GM04504 (cell line): ENCODE measurements at places on chromosomes 4 and X.

DNA sequence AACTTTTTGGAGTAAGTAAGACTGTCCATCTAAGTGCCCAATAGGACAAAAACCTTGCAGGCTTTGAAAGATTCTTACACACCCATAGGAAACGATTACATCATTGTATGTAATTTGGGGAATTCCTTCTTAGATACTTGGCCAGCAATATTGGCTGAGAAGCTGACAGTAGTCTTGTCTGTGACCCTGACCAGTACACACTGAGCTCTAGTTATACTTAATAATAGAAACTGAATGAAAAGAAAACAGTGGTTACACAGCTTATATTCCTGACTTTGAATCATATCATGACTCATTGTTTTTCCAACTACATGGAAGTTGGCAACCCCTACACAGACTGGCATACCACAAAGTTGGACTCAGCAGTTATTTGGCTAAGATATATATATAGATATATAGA is 7.1 kb upstream of the TLR2 start:
- no peak for DNase-seq

DNA sequence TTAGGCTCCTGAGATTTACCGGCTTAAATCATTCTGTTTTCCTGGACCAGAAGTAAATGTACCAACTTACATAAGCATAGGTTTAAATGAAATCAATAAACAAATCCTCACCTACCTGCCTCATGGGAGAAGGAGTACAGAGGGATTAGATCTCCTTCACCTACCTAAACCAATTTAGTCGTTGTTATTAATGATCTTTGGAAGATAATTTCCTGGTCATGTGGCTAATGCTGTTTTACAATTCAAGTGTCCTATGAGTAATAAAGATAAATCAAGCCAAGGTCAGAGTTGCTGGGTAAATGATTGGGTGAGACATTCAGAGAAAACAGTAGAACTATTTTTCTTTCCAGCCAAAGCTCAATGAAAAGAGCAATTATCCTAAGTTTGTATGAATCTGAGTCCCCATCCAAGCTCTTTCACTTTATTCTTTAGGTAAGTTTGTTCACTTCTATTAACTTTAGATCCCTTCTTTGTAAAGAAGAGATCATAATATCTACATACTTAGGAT is 423.0 kb upstream of the FAM241A start:
- DNase-seq, result no peak

GRCh38 chrX:101427954-101428353 is 19.9 kb downstream of the HNRNPH2 start:
- no peak for DNase-seq

- DNase-seq, result no peak
Observed at GRCh38 chrX:20974326-20974725, 399.9 kb upstream of the CNKSR2 start.

DNA sequence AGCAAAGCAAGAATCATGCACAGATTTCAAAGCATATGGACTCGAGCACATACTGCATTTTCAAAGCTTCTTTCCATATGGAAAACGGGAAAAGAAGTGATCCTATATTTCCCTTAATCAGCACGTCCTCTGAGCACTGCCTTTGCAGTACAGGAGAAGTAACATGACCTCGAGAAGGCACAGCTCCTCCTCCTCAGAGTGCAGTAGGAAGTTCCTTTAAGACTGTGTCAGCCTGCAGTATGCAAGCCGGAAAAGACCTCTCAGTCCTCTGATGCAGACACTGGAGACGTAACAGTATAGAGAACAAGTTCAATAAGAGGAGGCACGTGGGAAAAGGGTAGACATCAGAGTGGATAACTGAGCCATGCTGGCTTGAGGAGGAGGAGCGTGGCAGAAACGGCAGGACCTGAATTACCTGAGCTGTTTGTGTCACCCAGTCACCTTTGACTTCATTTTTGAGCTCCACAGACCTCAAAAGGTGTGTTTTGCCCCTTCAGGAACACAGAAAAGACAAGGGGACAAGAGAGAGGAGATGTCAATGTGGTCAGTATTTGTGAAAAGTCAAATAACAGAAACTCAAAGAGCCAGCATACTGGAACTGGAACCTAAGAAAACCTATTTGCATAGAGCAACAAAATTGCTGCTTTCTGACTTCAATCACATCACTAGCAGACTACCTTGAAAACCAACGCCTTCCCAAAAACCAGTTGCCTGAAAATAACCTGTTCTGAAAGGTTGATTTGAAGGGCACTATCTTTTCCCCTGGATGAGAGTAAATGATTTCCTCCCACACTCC is 20.8 kb downstream of the IRF2 start:
- no peak for DNase-seq

GRCh38 chrX:100717363-100717762 is 14.6 kb downstream of the SYTL4 start:
- no peak for DNase-seq

GRCh38 chrX:150486011-150486410 is 82.4 kb upstream of the MTM1 start:
- no peak for DNase-seq

DNA sequence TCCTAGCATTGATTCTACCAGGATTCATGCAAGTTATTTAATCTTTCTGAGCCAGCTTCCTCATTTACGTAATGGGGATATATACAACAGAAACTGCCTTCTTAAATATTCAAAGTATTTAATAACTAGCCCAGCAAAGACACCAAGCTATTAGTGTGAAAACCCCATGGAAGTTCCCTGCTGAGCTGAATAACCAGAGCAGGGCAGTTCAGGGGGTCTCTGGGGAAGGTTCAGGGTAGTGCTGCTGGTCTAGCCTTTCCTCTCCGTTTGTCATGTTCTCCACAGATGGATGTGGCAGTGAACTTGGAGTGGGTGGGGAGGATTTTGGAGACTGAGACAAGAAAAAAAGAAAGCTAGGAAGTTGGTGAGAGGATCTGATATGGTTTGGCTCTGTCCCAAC is 240.8 kb upstream of the TAPT1 start:
- DNase-seq, result no peak

GRCh38 chrX:40085714-40086113 is 12.0 kb downstream of the BCOR start:
- no peak for DNase-seq

DNA sequence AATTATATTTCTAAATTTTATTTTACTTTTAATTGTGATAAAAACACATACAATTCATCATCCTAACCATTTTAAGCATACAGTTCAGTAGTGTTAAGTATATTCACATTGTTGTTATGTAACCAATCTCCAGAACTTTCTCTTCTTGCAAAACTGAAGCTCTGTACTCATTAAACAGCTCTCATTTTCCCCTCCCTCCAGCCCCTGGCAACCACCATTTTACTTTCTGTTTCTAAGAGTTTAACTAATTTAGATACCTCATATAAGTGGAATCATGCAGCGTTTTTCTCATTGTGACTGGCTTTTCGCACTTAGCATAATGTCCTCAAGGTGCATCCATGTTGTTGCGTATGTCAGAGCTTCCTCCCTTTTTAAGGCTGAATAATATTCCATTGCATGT is 46.7 kb upstream of the NDP start:
- no peak for DNase-seq

GRCh38 chrX:41512394-41512793 is 65.3 kb downstream of the NYX start:
- DNase-seq, result no peak

DNA sequence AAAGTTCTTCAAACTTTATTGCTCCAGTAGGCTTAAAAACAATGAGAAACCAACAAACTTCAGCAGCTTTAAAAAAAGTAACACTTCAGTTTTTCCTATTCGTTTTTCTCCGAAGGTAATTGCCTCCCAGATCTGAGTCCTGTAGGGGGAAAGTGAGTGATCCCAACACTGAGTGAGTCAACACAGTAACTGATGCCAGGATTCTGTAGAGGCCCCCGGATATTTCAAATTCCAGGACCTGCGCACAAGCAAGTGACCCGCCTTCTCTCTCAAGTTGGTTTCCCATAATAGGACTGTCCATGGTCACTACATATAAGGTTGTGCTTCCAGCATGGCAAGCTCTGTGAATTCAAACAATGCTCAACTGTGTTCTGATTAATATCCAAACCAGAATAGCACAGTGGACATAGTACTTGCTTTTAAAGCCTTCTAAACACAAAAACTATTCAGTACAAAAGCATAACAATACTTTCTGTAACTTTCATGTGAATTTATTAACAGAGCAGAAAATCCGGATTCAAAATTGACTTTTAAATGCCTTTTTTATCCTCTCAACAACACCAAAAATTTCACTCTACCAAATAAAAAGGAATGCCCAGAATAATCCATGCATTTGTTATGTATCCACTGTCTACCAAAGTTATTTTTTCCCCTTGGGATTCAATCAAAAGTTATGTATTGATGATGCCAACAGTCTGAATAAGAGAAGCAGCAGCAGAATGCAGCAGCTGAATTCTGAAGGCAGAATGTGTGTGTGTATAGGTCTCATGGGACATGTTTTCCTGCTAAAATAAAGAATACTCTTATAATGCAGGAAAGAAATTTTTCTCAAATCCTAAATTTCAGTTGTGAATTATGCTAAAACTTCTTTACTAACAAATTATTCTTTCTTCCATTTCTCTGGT is at the start of gene DMD:
Gene DMD, minus strand, starts transcription at position 194 of the 905 bp plus-strand sequence. CDS start 237 bp downstream, outside the sequence.
- no peak for DNase-seq

GRCh38 chr4:83552924-83553323 is 17.0 kb downstream of the GPAT3 start:
- peak; percentile 72 for DNase-seq

GRCh38 chrX:40406330-40406859 is 174.4 kb upstream of the ATP6AP2 start:
- no peak for DNase-seq

- no peak for DNase-seq
Observed at GRCh38 chrX:121336831-121337421, 289.5 kb downstream of the GLUD2 start.

DNA sequence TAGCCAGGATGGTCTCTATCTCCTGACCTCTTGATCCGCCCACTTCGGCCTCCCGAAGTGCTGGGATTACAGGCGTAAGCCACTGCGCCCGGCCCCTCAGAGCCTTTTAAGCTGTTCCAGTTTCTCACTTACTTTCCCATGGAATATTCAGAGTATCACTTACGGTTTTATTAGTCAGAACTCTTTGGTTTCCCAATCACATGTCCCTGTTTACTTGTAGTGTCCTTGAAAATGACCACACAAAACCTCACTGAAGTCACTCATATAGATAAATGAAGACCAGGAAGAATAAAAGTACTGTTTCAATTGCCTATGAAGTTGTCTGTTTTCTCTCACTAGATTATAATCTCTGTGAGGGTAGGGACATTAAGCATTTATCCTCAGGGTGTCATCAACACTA is 217.2 kb upstream of the HCCS start:
- no peak for DNase-seq

GRCh38 chr4:185276036-185276435 is 66.6 kb downstream of the SNX25 start:
- no peak for DNase-seq

- no peak for DNase-seq
Observed at GRCh38 chr4:3225936-3226335, 23.0 kb upstream of the MSANTD1 start.

- DNase-seq, result no peak
Observed at GRCh38 chr4:86014599-86014998, 345.3 kb downstream of the MAPK10 start.

DNA sequence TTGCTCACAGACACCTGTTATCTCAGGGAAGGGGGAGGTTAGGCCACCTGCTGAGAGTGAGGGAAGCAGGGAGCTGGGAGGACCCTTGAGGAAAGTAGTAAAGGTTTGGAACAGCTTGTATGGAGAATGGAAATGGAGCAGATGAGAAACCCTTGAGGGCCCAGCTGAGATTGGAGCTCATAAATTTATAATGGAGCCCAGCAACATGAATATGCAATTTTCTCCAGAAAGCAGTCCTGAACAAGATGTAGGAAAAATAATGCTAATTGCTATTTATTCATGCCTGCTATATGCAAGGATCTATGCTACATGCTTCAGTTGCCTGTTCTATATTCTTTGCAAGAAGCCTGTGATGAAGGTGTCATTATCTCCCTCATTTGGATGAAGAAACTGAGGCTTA is 67.5 kb upstream of the LEF1 start:
- DNase-seq, result no peak

GRCh38 chr4:94517492-94517891 is 65.8 kb downstream of the PDLIM5 start:
- no peak for DNase-seq

- DNase-seq, result no peak
Observed at GRCh38 chrX:154600759-154601374, 15.9 kb downstream of the CTAG1A start.

- DNase-seq, result peak; percentile 69
Observed at GRCh38 chrX:131741103-131741581, 197.3 kb downstream of the OR13H1 start.

GRCh38 chr4:171334549-171334948 is 478.7 kb upstream of the GALNTL6 start:
- DNase-seq, result no peak

DNA sequence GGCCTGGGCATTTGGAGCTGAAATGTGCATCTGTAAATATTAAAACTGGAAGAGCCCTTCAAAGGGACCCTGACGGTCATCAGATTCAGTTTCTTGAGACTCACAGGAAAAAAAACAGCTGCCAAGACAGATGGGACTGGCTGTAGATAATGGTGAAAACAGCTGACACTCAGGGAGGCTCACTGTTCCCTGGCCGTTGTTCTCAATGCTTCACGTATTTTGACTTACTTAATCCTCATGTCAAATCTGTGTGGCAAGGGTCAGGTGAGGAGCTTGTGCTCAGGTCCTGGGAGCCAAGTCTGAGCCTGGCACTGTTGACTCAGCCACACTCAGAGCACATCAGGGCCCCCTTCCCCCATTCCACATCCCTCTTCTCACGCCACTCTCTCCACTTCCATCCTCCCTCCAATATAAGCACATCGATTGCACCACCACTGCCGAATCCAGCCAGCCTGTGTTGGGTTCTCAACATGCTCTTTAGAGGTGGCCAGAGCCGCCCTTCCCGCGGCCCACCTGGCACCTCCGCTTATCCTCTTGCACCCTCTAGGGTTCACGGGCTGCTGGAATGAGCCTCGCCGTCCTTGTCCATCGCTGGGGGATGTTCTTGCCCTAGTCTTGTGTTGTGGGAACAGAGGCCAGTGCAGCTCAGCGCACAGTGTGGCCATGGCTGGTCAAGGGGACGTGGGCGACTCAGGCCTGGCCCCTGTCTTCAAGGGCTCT is 40.1 kb downstream of the EVC start:
- peak; percentile 90 for DNase-seq

- DNase-seq, result no peak
Observed at GRCh38 chr4:39452153-39452859, 6.4 kb downstream of the RPL9 start.

GRCh38 chrX:43530837-43531236 is 125.3 kb upstream of the MAOA start:
- no peak for DNase-seq

GRCh38 chr4:5446595-5447226 is 261.6 kb downstream of the EVC2 start:
- DNase-seq, result no peak

DNA sequence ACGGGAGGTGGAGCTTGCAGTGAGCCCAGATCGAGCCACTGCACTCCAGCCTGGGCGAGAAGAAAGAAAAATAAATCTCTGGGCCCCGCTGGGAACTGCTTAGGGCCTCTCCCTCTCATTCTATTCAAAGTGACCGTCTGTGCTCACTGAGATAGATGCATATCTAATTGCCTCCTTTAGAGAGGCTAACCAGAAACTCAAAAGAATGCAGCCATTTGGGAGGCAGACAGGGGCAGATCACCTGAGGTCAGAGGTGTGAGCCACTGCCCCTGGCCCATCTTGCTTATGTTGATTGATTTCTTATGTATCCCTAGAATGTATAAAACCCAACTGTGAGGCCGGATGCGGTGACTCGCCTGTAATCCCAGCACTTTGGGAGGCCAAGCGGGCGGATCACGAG is 6.2 kb upstream of the CSF2RA start:
- no peak for DNase-seq
